ENCODE measurements at places on chromosomes 3 and 15.

- no peak for DNase-seq
These were observed 527.7 kb upstream of the TGFBR2 start for GRCh38 chr3:30078736-30079135.

DNA sequence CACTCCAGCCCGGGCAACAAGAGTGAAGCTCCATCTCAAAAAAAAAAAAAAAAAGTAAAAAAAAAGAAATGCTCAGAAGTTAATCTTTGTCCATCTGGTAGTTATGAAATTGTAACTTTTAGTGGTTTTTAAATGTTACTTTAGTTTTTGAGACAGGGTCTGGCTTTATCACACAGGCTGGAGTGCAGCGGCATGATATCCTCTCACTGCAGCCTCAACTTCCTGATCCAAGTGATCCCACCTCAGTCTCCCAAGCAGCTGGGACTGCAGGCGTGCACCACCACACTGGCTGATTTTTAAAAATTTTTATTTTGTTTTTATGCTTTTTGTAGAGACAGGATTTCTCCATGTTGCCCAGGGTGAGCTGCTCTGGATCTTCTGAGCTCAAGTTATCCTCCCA is 1.3 kb downstream of the RNU5B-1 start:
- DNase-seq = no peak

GRCh38 chr3:168889666-168890065 is 773.8 kb downstream of the MECOM start:
- DNase-seq = no peak

DNA sequence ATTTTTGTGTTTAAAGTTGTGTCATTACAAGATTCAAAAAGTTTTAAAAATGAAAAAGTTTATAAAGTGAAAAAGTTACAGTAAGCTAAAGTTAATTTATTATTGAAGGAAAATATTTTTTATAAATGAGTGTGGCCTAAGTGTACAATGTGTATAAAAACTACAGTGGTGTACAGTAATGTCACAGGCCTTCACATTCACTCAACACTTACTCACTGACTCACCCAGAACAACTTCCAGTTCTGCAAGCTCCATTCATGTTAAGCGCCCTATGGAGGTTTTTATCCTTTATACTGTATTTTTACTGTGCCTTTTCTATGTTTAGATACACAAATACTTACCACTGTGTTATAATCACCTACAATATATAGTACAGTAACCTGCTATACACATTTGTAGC is 76.3 kb downstream of the DTWD1 start:
- DNase-seq = no peak

DNA sequence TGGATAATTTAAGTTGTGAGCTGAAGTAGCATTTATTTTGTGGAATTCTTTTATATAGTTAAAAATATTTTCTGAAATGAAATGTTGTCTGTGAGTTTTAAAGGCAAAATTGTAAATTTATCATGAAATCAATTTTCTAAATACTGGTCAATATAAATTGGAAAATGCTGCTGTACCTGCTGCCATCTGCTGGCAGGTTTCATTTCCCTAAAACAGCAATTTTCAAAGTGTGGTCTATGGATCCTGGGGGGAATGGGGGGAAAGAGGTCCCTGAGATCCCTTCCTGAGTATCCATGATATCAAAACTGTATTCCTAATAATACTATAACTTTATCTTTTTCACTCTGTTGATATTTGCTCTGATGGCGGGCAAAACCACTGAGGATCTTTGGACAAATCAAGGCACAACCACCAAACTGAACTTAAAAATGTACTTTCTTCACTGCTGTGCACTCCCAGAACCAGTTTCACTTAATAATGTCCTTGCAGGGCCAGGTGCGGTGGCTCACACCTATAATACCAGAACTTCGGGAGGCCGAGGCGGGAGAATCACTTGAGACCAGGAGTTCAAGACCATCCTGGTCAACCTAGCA is 17.2 kb upstream of the CCR4 start:
- DNase-seq = no peak

All from activated CD4-positive, CD25-positive, alpha-beta regulatory T cell treated with anti-CD3 and anti-CD28 coated beads, Interleukin-2, amount 50 U/mL, for 16 hours (primary cell).